ENCODE measurements at places on chromosomes 2 and 18.

DNA sequence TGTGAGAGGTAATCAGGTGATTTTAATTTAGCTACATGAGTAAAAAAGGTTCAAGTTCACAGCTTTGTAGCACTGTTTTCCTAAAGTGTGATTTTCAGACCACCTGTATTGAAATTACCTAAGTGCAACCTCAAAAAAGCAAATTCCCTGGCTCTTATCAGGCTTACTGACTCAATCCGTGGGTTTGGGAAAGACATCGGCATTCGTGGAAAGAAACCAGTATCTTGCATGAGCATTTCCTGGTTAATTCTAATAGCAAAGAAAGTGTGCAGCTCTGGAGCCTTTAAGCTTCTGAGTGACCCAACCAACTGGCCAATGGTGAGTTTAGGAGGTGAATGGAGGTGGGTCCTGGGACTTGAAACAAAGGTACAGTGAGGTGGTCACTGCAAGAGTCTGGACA, 300.9 kb downstream of the NBAS start:
- no peak for DNase-seq

GRCh38 chr2:144516981-144517865, 2.7 kb downstream of the ZEB2 start:
- no peak for DNase-seq

DNA sequence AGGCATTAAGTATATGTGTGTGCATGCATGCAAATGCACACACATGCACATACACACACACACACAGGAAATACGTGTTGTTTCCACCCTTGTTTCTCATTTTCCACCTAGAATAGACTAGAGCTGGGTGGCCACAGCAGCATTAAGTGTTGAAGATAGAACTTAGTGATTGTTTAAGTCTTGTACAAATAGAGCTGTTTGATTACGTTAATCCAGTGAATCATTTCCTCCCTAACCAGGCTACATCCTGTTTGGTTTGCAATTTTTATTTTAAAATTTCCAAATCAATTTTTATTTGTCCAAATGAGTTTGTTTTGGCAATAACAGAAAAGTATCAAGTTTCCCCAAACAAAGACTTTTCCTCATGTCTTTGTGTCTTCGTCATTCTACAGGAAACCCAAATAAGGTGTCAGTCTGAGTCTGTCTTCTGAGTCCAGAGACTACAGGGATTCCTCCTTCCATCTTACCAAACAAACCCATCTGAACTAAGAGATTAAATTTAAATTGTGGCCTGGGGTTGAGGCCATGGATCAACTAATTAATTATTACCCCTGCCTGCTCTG, 74.6 kb upstream of the GALNT5 start:
- DNase-seq = no peak

- DNase-seq = no peak
Measured at GRCh38 chr2:678964-679363, 1.8 kb upstream of the TMEM18 start.
